ENCODE measurements at places on chromosomes 4 and X.

GRCh38 chr4:148481636-148482035, 39.4 kb upstream of the NR3C2 start:
- no peak for DNase-seq

GRCh38 chr4:65083076-65083475, 587.2 kb downstream of the EPHA5 start:
- peak; percentile 2 for DNase-seq

DNA sequence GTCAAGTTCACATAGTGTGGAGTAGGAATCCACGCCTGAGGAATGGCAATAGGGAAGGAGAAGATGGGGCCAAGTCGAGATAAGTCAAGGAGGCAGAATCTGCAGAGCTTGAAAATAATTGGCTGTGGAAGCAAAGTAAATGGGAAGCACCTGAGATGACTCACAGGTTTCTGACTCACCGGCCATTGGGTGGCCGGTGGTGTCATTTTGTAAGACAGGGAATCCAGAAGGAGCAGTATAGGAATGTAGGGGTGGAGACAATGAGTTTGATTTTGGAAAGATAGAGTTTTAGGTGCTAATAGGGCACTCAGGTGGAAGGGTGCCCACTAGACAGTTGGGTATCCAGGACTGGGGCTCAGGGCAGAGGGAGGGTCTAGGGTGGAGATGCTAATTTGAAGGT, 201.0 kb upstream of the MAMLD1 start:
- no peak for DNase-seq

DNA sequence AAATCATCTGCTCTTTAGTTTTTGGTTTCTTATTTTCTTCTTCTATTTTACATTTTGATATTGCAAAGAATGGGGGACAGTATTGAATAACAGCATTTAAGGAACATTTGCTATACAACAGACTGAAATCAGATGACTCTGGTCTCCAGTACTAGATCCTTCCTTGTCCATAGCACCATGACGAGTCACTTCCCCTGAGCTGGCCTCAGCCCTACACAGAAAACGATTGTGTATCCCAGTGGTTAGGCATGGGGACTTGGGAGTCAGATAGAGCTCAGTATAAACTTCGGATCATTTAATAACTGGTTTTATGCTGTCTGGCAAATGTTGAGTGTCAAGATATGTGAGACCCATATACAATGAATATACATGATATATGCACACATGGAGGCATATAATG, 44.7 kb upstream of the BEX4 start:
- peak; percentile 4 for DNase-seq

DNA sequence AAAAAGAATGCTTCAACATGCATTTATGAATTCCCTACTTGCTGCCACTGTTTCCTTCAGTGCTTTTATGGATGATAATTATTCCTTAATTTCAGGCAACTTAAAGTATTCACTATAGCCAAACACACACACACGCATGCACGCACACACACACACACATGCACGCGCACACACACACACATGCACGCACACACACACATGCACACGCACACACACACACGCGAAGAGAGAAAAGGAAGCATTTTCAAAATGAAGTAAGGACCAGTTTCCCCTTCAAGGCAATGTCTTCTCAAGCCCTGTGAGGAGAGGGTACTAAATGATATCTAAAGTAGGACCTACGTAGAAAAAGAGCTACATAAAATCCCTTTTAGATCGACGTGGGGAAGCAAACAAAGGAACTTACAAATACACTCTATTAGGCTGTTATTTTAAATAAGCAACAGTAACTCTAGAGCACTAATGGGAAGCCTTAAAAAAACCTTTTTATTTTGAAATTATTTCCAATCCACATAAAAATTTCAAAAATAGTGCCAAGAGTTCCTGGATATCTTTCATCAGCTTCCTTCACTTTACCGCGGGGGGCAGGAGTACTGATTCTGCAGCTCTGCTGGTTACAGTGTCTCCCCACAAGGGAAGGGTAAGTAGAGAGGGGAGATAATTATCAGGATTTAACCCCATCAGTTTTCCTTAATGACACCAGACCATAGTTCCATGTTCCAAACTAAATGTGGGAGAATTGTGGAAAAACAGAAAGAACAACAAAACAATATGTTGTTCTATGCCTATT, 13.7 kb downstream of the IRF2 start:
- DNase-seq = no peak

DNA sequence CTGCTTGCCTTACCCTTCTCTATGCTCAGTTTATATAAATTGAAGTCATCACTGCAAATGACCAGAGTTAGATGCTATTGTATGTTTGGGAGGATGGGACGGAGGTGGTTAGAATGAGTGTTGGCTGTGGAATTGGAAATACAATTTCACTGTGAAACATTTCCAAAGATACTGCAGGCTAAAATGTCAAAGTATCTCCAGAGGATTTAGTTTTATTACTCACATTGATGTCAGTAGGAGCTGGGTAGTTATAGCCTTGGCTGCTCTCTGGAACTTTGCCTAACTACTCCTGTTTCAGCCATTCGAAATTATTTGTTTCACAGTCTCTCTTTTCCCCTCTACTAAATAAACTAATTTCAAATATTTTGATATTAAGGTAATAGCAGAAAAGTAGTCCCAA, 92.6 kb upstream of the PPP3CA start:
- peak; percentile 46 for DNase-seq

- DNase-seq = peak; percentile 99
Measured at GRCh38 chr4:145545538-145546174, 64.0 kb downstream of the SMAD1 start.

DNA sequence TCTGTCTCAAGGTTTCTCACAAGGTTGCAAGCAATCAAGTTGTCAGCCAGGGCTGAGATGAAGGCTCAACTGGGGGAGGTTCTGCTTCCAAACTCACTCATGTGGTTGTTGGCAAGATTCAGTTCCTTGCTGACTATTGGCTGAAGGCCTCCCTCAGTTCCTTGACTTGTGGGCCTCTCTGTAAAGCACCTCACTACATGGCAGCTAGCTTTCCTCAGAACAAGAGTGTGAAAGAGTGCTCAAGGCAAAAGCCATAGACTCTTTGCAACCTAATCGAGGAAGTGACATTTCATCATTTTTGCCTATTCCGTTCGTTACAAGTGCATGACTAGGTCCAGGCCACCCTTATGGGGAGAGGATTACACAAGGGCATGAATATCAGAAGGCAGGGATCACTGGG, 52.0 kb downstream of the CXorf58 start:
- no peak for DNase-seq

- DNase-seq = peak; percentile 66
Measured at GRCh38 chrX:136166221-136166855, 19.0 kb downstream of the FHL1 start.

GRCh38 chr4:138181287-138181686, 60.9 kb downstream of the SLC7A11 start:
- peak; percentile 38 for DNase-seq

DNA sequence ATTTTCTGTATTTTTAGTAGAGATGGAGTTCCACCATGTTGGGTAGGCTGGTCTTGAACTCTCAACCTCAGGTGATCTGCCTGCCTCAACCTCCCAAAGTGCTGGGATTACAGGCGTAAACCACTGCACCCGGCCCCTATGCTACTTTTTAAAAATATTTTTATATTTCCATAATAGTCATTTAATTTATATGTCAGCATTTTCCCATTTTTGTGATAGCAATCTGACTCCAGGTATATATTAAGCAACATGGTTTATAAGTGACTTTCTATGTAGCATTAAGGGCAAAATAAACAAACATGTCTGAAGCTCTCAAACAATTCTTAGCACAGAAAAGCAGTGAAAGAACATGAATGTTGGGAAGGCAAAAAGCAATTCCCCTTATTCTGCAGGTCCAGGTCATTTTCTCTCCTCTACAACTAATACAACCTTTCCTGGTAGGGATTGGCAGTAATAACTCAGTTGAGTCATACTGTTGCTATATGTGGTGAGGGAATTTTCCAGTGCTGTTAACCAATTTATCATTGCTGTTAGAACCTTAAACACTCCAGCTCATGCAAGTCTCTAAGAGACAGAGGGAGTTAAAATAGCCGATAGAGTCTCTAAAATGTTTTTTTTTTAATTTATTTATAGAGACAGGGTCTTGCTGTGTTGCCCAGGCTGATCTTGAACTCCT, 24.0 kb downstream of the SMIM14 start:
- peak; percentile 84 for DNase-seq

- no peak for DNase-seq
Measured at GRCh38 chr4:76022031-76022430, 1.3 kb downstream of the CXCL10 start.

DNA sequence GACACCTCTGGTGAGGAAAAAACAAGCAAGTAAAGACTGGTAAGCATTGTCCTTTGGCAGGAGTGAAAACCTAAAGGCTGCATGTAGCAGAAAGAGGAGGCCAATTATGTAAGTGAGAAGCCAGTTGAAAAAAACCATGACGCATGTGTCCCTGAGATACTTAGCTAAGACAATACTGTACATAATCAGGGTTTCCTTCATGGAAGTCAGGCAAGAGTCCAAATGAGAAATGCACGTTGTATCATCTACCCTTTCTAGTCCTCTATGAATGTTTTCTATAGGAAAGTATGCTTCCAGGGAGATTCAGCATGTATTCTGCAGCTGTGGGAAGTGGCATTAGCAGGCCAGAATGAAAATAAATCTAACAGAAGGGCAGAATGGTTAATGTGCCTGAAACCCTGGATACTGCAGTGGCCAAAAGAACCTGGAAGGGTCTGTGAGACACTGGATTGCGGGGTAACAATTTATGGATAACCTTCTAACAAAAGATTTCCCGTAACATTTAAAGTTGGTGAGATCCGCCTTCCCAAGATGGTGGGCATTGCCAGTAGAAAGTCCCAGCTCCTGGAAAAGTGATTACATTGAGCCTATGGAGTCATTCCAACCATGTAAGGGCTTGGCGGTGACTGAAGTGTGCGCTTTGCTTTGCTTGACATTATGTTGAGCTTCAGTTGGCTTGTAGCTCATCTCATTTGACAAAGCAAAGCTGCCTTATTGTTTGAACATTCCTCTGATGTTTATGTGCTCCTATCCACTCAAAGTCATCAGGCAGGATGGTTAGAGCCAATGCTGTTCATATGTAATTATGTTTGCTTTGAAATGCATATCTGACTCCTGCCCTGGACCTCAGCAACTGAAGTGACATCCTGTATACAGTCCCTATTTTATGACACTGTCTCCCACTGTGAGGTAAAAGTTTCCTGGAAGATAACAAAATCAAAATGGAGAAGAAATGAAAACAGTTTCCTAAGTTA, 200.4 kb downstream of the ARHGAP24 start:
- DNase-seq = no peak

DNA sequence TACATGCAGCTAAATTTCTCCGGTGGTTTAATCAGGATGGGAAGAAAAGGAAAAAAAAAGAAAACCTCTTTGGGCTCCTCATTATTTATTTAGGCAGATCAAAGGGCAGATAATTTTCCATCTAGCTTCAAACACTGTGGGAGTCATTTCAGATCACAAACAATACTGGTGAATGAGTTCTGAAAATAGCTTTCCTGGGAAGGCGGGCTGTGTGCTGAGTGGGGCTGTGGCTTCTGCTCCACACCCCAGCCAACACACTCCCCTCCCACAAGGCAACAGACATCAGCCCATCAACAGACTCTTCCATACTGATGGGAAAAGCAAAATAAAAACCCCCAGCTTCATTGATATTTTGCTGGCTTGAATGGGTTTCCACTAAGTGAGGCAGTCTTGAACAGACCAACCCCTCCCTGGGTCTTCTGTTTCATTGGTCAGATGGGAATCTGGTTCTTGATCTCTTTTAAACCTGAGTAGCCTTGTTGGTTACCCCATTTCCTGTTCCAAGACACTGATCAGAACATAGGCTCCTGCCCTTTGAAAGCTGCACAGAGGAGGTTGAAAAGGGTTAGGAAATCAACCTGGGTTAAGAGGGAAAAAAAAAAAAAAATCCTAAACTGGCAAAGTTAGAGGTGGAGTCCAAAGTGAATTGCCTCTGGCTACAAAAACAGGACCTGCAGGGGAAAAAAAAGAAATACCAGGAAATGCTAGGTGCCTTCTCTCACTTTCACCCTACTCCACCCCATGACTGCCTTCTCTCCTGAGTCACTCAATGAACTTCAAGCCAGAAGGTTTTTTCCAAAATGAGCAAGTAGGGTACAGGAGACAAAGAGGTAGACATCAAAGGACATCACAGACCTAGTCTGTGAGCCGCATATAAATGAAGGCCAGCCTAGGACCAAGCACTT, 20.0 kb downstream of the AMOT start:
- DNase-seq = no peak

DNA sequence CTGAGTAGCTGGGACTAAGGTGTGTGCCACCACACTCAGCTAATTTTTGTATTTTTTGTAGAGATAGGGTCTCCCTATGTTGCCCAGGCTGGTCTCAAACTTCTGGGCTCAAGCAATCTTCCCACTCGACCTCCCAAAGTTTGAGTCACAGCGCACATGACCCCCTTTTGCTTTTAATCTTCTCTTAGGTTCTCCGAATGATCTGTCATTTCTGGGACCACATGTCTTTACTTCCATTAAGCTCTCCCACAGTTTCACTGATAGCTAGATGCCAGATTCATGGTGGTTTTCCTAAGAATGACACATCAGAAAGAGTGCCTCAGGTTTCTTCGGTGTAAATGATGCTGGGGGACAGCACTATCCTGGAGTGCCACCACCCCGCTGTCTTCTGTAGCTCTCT, 17.9 kb downstream of the PRKX start:
- DNase-seq = no peak

DNA sequence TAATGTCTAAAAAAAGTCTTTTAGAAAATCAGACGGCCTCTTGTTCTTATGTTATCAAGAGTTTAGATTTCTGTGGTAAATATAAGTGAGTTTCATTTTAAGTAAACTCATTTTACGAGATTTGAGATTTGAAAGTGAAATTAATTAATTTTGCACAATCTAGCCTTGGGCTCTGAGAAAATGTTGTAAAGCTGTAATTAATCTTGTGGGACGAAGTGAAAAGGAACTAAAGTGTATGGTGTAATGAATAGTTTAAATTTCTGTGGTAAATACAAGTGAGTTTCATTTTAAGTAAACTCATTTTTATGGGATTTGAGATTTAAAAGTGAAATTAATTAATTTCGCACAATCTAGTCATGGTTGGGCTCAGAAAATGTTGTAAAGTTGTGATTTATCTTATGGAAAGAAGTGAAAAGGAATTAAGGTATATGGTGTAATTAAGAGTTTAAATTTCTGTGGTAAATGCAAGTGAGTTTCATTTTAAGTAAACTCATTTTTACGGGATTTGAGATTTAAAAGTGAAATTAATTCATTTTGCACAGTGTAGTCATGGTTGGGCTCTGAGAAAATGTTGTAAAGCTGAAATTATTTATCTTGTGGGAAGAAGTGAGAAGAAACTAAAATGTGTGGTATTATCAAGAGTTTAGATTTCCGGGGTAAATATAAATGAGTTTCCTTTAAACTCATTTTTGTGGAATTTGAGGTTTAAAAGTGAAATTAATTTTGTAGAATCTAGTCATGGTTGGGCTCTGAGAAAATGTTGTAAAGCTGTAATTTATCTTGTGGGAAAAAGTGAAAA, 1.6 kb downstream of the SCML1 start:
- peak; percentile 7 for DNase-seq
